GM23248 (cell line): ENCODE measurements at places on chromosomes 5 and 9. TPM values are rescaled to one million over a fixed set of nuclear protein-coding genes. Genes with fewer than 3 reads are reported as not detected.

Gene ARL14EPL
- not detected in 2 replicates for polyA plus RNA-seq

Gene FLT4
- not detected in 2 replicates for polyA plus RNA-seq

Gene FAM78A
- polyA plus RNA-seq, result 0.23 and 0.29 TPM in 2 replicates

Gene EPB41L4B
- 0.33 and 0.43 TPM in 2 replicates for polyA plus RNA-seq

Gene POU5F2
- polyA plus RNA-seq, result 0.08 and 0.16 TPM in 2 replicates

Gene OTP
- not detected in 2 replicates for polyA plus RNA-seq

Gene MLANA
- polyA plus RNA-seq, result 0.24 TPM in 2 replicates

Gene ZFAND5
- 178 and 181 TPM in 2 replicates for polyA plus RNA-seq

Gene NRARP
- polyA plus RNA-seq, result not detected in 2 replicates

Gene AK8
- 0.22 and 0.89 TPM in 2 replicates for polyA plus RNA-seq

Gene PCDHA6
- polyA plus RNA-seq, result 0.10 TPM in 1 of 2 replicates, not detected in the other

Gene OR1Q1
- polyA plus RNA-seq, result 0.26 TPM in 1 of 2 replicates, not detected in the other

Gene PRSS3
- polyA plus RNA-seq, result 48.2 and 53.3 TPM in 2 replicates

Gene INSYN2B
- polyA plus RNA-seq, result 10.1 and 10.6 TPM in 2 replicates

Gene ATP10B
- polyA plus RNA-seq, result not detected in 2 replicates

Gene SLC38A9
- 15.5 and 17.0 TPM in 2 replicates for polyA plus RNA-seq

Gene SV2C
- polyA plus RNA-seq, result 0.03 TPM in 1 of 2 replicates, not detected in the other

Gene PITX1
- polyA plus RNA-seq, result not detected in 2 replicates

Gene IRX4
- not detected in 2 replicates for polyA plus RNA-seq

Gene DIRAS2
- not detected in 2 replicates for polyA plus RNA-seq

Gene AGTPBP1
- 6.6 and 7.2 TPM in 2 replicates for polyA plus RNA-seq

Gene CAMK2A
- polyA plus RNA-seq, result not detected in 2 replicates

Gene CATSPER3
- polyA plus RNA-seq, result 0.14 and 0.18 TPM in 2 replicates

Gene NINJ1
- polyA plus RNA-seq, result 42.9 and 44.2 TPM in 2 replicates

Gene SLC6A18
- not detected in 2 replicates for polyA plus RNA-seq

Gene RUSC2
- 31.7 and 34.0 TPM in 2 replicates for polyA plus RNA-seq

Gene ARID3C
- not detected in 2 replicates for polyA plus RNA-seq

Gene SPACA9
- 9.8 and 10.4 TPM in 2 replicates for polyA plus RNA-seq

Gene MIER3
- polyA plus RNA-seq, result 5.3 and 5.8 TPM in 2 replicates

Gene IFNA2
- polyA plus RNA-seq, result not detected in 2 replicates
